ENCODE measurements at places on chromosomes 5 and 9.

- no peak for DNase-seq
Observed at GRCh38 chr9:104970271-104970987, 42.5 kb upstream of the ABCA1 start.

DNA sequence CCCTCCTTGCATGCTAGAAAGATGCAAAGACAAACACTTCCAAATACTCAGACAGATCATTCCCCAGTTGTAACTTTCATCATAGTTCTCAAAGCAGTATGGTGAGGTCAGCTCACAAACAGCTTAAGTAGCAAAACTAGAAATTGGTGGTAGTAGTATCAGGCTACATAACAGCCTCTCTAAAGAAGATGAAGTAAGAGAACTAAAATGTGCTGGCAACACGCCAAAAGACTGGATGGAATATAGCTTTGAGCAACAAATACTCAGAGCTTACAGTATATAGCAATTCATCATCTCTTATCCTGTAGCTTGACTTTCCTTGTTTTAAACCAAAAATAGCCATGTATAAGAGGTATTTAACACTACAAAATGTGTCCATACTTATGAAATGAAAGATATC, 7.5 kb downstream of the PFDN1 start:
- no peak for DNase-seq

- DNase-seq = no peak
Observed at GRCh38 chr5:163361450-163361849, 75.9 kb upstream of the CCNG1 start.

DNA sequence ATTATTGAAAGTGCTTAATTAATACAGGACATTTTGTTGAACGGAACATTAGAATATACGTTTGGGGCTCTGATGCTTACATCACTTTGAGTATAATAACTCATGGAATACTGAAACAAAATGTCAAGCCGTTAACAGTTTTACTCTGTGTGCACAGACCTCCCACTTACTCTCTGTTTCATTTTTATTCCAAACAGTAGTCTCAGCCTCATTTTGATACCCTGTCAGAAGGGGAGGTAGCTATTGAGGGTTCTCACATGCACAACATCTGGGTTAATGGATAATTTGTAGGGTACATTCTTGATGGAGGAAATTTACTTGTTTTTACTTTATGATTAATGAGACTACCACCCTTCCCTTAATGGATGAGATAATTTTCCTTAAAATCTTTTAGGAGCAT, 59.0 kb downstream of the SCAMP1 start:
- DNase-seq = no peak

DNA sequence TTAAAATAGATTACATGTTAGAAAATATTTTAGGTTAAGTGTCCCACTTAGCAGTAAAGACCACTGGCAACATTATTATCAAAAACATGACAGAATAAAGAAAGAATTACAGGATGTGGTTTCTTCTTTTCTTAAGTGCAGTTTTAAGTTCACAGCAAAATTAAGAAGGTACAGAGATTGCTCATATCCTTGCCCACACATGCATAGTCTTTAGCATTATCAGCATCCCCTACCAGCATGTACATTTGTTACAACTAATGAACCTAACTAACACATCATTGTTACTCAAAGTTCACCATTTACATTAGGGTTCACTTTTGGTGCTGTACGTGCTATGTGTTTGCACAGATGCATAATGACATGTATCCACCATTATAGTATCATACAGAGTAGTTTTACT, 837.7 kb upstream of the CDH9 start:
- no peak for DNase-seq

- DNase-seq = no peak
Observed at GRCh38 chr9:126690431-126691051, 76.8 kb downstream of the LMX1B start.

DNA sequence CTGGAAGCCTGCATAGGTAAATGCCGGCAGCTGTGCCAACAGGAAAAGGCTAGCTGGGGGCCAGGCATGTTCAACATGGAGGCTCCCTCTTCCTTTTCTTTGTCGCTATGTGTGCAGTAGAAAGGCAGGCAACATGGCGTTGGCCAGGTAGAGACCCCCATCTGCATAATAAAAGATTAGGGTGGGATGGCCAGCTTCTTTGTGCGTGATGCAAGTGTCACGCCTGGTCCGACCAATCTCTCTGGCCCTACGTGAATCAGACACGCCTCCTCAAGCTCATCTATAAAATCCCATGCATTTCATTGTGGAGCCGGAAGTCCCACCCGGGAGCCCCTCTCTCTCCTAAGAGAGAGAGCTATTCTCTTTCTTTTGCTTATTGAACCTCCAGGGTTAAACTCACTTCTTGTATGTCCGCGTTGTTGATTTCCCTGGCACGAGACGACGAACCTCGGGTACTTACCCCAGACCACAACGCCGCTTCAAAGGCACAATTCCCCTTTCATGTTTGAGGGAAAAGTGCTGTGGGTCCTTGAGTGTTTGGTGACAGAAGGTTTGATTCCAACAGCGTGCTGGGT, 25.0 kb upstream of the C5orf47 start:
- no peak for DNase-seq

DNA sequence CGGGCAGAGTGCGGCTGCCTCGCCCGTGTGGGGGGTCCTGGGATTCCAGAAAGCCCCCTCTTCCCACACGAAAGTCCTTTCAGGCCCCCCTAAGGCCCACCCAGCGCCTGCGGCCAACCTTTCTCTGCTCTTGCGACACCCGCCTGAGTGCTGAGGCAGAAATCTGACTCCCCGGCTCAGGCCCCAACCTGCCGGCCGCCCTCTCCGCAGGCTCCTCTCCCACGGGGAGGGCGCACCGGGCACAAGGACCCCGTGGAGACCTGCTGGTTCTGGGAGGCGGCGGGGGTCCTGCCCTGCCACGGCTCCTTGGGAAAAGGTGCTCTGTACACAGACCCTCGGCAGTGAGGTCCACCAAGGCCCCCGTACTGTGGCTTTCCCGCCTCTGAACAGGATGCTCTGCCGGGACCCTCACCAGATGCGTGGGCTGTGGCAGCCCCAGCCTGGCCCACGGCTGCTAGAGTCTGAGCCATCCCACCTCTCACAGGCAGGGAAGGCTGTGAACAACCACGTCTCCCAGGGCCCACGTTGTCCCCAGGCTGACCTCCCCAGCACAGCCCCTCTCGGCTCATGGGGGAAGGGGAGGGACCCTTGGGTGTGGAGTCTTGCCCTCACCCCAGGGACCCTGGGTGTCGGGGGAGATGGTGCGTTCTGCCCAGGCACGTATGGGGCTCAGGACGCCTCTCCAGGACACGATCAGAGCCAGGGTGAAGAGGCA, 41.5 kb upstream of the EGFL7 start:
- DNase-seq = no peak

DNA sequence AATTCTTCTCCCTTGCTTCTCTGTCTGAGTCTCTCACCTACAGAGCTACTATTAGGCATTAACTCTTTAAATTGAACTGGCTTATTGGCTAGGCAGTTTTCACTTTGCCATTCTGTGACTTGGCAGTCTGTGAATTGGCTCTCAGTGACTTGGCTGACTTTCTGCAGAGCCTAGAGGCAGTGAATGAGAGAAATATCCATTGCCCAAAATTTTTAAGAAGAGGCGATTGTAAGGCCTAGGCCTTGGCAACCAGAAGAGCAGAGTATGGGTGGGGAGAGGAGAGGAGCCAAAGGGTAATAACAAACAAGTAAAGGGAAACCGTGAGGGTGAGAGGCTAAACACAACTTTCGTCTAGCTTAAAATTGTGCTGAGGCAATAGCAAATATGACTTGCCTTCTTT, 176.7 kb downstream of the PRR16 start:
- DNase-seq = no peak

GRCh38 chr5:121138495-121138907, 674.4 kb downstream of the PRR16 start:
- DNase-seq = no peak
